ENCODE measurements at places on chromosomes 12 and 14.

- no peak for DNase-seq
Measured at GRCh38 chr12:132075714-132076553, 68.2 kb downstream of the DDX51 start.

GRCh38 chr12:28096649-28097048 is 93.6 kb upstream of the CCDC91 start:
- no peak for DNase-seq

DNA sequence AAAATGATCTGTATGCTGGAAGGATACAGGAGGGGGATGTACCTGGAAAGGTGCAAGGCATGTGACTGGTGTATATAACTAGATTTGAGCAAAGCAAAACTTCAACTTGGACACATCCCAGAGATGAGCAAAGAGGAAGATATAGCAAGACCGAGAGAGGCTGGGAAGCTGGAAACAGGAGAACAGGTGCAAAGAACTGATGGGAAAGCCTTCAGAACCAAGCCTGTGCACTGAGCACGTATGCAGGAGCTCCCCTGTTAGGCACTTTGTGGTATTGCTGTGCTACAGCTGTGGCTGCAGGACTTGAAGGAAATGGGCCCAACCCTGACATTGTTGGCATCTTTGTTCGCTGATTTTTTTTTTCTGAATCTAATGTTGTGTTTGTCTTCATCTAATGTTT is 120.7 kb upstream of the PWP1 start:
- no peak for DNase-seq

DNA sequence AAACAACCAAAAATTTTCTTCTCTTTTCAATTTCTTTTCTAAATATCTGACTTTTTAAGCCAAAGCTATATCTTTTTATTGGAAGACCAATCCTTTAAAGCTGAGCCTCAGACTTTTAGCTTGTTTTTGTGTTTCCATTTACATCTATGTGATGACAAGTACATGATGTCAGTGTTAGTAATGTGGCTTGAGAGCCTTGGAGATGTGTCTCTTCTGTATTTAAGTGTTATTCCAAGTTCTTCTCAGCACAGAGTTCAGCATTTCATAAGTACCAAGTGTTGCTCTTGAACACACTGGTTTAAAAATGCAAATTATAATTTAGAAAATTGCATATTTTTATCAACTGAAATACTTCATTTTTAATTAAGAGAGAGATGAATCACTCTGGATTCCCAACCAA is 948.9 kb upstream of the FLRT2 start:
- no peak for DNase-seq

- no peak for DNase-seq
Measured at GRCh38 chr14:55752580-55753390, 172.8 kb downstream of the KTN1 start.
